Stimulated activated CD4-positive, alpha-beta T cell treated with anti-CD3 and anti-CD28 coated beads, Interleukin-12 subunit alpha, Interleukin-12 subunit beta, amount 100 ng/mL, for 4 hours (primary cell): ENCODE measurements at places on chromosomes 4 and X.

- DNase-seq = no peak
Measured at GRCh38 chr4:74447636-74448233, 2.8 kb downstream of the AREG start.

- no peak for DNase-seq
Measured at GRCh38 chr4:168849030-168849675, 160.9 kb downstream of the CBR4 start.

DNA sequence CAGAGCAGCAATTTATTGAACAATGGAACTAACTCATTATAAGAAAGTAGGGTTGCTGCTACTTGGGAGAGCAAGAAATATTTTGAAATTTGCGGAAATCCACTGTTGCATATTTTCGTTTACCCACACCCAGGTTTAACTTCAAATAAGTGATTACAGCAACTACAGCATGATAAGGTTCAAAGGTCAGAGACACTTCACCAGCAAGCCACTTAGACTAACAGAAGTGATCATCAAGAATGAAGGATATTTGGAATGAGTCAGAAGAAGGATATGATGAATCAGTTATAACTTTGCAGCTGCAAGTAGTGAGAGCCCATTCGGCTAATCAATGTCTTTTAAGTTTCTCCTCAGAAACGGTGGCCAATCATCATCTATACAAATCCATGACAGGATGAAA is 199.3 kb downstream of the TMA16 start:
- no peak for DNase-seq

GRCh38 chrX:119004920-119005524 is 30.6 kb downstream of the LONRF3 start:
- peak; percentile 44 for DNase-seq

GRCh38 chr4:1220566-1220965 is 28.4 kb downstream of the CTBP1 start:
- DNase-seq = no peak

DNA sequence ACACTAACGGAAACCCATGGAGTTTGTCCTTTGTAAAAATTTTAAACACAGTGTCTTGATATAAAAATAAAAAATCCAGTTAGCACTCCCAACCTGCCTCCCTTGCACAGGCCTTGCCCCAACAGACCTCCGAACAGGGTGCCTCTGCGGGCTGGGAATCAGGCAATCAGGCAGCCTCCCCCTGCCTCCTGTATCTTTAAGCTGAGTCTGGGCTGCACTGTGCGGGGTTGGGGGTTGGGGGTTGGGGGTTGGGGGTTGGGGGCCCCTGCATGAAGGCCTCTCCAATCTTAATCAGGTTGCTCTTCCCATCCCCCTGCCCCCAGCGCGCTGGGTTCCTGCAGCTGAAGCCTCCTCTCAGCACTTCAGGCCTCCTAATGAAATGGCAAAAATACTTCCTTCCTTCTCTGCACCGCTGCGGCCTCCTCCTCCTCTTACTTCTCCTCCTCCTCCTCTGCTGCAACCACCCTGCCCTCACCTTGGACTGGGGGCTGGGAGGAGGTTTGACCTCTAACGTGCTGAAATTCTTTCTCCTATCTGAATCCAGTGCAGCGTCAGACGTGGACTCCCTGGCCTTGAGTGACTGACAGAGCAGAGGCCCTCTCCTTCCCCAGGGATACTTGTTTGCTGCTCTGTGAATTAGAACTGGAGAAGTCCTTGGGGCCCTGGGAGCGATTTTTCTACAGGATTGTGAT is 26.6 kb downstream of the NLGN3 start:
- DNase-seq = no peak

- no peak for DNase-seq
Measured at GRCh38 chr4:182884040-182884439, 33.1 kb downstream of the DCTD start.

DNA sequence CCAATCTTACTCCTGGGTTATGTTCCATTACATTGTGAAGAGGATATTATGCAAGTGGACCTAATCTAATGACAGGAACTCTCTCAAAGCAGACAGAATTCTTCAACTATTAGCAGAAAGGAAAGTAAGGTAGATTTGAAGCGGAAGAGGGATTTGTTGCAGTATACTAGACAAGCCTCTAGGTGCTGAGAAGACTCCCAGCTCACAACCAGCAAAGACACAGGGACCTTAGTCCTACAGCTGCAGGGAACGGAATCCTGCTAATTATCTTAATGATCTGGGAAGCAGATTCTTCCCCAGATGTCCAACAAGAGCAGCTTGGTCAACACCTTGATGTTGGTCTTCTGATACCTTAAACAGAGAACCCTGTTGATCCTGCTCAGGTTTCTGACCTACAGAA is 73.6 kb downstream of the STK32B start:
- no peak for DNase-seq

GRCh38 chrX:12970691-12971202 is 4.2 kb upstream of the TMSB4X start:
- DNase-seq = no peak

DNA sequence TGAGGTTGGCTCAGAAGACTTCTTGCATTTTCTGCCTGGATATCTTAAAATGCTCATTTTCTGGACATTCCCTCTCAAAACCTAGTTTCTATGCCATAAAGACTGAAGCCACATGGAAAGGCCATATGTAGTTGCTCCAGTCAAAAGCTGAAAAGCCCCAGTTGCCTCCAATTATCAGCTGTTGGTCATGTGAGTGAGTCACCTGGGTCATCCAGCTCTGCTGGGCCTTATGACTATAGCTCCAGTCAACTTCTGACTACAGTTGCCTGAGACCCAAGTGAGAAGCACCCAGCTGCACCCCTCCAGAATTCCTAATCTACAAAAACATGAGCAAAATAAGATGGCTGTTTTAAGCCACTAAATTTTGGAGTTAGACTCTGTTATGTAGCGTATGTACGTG is 41.9 kb downstream of the HELQ start:
- no peak for DNase-seq

DNA sequence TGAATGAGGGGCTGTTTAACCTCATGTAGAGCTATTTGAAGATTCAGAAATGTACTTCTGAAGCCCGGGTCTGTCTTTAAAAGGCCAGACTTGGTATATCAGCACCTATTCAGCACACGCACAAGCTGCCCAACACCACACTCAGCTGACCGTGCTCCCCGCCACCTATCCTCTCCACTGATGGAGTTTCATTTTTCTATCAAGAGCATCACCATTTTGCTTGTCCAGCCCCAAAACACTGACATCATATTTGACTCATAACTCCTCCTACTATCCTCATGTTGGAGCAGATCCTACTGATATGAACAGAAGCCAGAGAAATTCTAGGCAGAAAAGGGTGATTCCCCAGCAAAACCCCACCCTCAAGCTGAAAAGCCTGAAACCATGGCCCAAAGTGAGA is 100.3 kb downstream of the SORBS2 start:
- DNase-seq = no peak

- no peak for DNase-seq
Measured at GRCh38 chr4:171880136-171880535, 66.9 kb downstream of the GALNTL6 start.

DNA sequence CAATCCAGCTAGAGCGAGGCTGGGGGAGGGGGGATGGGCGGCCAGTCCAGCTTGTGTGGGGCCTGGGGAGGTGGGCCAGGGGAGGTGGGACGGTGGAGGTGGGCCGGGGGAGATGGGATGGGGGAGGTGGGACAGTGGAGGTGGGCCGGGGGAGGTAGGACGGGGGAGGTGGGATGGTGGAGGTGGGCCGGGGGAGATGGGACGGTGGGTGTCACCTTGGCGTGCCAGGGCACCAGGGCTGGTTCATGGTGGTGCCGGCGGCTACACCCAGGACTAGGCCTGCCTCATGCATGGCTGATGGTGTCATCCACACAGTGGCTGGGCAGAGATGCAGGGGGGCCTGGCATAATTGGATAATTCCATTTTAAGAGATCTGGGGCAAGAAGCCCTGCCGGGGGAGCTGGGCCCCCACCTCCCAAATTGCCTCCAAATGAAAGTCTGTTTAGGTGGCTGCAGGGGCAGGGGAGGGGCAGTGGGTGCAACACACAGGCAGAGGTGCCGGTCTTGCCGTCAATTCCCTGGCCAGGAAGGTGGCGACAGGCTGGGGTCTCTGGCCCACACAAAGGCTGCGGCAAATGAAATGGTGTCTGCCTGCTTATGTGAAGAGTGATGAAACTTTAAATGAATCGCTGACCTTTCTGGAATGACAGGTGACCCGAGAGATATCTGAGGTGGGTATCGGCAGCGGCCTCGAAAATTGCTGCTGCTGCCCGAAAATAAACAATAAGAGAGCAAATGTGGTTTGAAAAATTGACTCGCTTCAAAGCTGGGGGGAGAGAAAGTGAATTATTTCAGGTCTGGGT is 82.1 kb downstream of the FAM53A start:
- no peak for DNase-seq

- DNase-seq = no peak
Measured at GRCh38 chr4:80189956-80190677, 7.2 kb upstream of the PRDM8 start.

DNA sequence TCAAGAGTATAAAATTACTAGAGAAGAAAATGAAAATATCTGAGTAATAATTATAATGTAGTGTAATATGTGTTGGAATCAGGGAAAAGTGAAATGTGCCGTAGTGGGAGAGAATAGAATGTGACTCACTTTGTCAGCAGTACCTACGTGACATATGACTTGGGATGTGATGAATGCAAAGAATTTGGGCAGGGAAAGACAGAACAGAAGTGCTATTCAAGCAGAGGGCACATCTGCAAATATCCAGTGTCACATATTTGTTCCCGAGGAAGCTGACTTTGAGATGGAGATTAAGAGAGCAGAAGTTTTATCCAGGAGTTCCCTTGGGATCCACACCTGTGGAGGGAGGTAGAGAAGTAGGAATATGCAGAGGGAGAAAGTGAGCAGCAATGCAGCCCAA is 69.3 kb upstream of the HS3ST1 start:
- no peak for DNase-seq
